Articular chondrocyte of knee joint (primary cell): ENCODE measurements at places on chromosomes 11 and 22. TPM values are rescaled to one million over a fixed set of nuclear protein-coding genes. Genes with fewer than 3 reads are reported as not detected.

RAB39A gene
- not detected in 2 replicates for total RNA-seq

ALX4 gene
- total RNA-seq = under 0.01 and 0.13 TPM in 2 replicates

OR56A5 gene
- total RNA-seq = not detected in 2 replicates

ZBTB16 gene
- 0.22 and 1.8 TPM in 2 replicates for total RNA-seq

MRGPRF gene
- 26.2 and 43.4 TPM in 2 replicates for total RNA-seq

TMEM45B gene
- not detected in 2 replicates for total RNA-seq

PATE4 gene
- total RNA-seq = not detected in 2 replicates

APOL4 gene
- 0.11 and 0.52 TPM in 2 replicates for total RNA-seq

KCNJ1 gene
- total RNA-seq = 0.11 TPM in 1 of 2 replicates, not detected in the other

KIF18A gene
- 7.8 and 12.0 TPM in 2 replicates for total RNA-seq

PISD gene
- total RNA-seq = 16.9 and 22.6 TPM in 2 replicates

SLC22A8 gene
- total RNA-seq = not detected in 2 replicates

TEF gene
- 9.5 and 10.6 TPM in 2 replicates for total RNA-seq

NLRP14 gene
- total RNA-seq = 0.13 and 0.22 TPM in 2 replicates
